ENCODE measurements at places on chromosomes 11 and 22.

- no peak for DNase-seq
These were observed 40.7 kb downstream of the ARHGAP8 start for GRCh38 chr22:44793106-44793505.

DNA sequence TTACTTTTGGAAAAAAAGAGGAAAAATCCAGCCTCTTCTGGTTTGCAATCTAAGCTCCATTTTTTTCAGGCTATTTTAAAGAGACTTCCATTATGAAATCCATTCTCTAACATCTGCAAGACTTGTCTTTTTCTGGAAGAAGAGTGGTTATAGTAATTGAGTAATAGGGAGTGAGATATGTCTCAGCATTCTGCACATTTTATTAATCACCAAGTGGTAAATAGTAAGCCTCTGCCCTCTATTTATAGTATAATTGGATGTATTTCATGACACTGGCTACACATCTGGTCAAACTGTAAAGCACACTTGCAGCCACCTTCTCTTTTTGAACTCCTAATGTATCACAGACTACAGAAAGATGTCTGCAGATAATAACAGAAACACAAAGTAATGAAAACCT, 391.1 kb downstream of the ETS1 start:
- DNase-seq, result no peak

DNA sequence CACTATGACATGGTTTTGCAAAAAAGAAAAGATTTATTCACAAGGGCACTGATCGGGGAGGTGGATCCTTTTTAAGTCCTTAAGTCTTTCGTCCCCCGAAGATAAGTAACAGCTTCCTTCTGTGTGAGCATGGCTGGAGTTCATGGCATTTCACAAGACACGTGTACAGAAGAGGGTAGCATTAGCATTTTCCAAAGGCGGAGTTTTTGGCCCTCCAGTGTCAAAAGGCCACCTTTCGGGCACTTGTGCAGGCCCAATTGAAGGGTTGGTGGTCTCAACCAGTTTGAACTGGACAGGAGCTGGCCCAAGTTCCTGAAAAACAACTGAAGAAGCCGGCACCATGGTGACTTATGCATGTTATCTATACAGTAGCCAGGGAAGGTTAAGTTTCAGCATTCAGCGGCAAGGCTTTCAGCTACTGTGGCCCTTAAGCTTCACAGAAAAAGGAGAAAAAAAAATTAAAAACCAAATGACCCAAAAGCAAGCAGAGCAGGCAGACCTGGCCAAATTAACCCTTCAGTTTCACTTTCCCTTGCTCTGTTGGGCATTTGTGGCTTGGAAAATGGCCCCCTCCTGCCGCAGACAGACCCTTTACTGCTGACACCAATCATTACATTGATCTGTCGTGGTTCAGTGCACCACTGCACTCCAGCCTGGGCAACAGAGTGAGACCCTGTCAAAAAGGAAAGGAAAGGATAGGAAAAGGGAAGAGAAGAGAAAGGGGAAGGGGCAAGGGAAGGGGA, 18.7 kb downstream of the ZNF74 start:
- DNase-seq, result no peak

DNA sequence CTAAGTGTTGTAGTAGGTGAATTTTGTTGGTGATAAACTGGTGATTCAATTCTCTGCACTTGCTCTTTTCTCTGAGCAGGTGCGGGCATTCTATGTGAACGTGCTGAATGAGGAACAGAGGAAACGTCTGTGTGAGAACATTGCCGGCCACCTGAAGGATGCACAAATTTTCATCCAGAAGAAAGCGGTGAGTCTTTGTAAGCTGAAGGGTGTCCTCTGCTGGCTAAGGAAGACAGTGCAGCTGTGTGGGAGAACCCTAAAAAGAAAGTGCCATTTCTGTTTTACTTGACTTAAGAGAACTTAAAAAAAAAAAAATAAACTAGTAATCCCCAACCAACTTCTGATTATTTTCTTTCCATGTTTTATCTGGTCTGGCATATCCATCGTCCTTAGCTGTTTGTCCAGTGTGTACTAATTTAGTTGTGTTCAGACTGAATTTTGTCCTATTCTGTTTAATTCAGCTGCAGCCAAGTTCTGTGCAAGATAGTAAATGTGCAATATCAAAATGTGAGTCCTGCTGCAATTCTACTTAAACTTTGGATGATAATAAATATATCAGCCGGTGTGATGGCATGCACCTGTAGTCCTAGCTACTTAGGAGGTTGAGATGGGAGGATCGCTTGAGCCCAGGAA, 29.6 kb downstream of the CAT start:
- DNase-seq, result no peak

DNA sequence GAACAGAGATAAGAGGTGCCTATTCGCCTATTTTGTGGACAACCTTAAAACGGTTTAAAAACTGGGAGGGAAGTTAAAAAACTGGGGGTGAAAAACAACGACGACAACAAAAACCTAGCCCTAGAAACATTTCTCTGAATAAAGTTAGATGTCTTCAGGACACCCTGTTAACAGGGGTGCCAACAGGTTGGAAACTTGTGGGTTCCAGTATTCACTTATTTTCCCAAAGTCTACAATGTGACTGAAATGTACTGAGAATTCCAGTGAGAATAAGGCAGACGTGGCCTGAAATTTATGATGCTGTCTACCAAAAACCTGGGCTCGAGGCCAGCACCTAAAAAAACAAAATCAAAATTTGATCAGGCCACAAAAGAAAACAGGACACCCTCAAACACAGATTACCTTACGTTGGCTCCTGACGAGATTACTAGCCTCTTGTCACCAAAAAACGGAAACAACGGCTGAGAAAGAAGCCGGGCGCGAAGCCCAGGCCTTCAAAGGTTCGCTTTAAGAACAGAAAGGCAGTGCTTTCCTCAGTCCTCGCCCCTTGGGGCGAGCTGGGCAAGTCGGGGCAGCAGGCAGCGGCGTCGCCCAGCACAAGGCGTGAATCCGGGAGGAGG, 906 bp downstream of the CCDC90B start:
- no peak for DNase-seq

DNA sequence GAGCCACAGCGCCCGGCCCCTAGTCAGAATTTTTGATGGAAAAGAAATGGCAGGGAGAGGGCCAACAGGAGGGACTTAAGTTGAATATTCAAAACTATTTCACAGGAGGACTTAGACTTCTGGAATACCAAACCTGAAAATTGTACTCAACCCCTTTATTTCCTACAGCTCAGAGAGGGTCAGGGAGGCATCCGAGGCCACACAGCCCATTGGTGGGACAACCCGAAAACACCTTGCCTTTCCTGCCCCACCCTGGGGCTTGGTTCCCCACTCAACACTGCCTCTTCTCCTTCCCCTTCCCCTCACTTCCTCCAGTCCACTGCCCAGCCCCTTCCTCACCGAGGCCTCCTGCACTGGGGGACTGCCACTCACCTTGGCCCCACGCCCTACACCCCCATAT, 1.4 kb downstream of the NAALADL1 start:
- no peak for DNase-seq

GRCh38 chr11:111603611-111604130, 1.4 kb downstream of the SIK2 start:
- DNase-seq, result no peak

GRCh38 chr11:91921974-91922373, 302.6 kb upstream of the FAT3 start:
- no peak for DNase-seq

GRCh38 chr22:40624770-40625169, 11.7 kb downstream of the MRTFA start:
- DNase-seq, result no peak

DNA sequence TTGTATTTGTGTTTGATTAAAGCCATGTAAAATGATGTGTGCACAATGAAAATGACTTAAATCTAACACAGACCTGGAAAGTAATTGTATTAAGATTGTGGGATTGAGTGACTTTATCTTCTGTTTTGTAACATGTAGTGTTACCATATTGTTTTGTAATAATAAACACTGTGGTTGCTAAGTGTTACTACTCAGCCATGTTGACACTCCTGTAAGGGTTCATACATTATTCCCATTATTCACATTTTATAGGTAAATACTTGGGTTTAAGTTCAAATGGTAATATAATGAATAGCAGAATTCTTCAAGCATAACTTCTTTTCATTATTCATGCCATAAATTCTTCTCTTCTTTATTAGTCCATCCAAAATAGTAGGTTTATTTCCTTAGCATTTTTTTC, 69.0 kb downstream of the ZC3H12C start:
- no peak for DNase-seq

DNA sequence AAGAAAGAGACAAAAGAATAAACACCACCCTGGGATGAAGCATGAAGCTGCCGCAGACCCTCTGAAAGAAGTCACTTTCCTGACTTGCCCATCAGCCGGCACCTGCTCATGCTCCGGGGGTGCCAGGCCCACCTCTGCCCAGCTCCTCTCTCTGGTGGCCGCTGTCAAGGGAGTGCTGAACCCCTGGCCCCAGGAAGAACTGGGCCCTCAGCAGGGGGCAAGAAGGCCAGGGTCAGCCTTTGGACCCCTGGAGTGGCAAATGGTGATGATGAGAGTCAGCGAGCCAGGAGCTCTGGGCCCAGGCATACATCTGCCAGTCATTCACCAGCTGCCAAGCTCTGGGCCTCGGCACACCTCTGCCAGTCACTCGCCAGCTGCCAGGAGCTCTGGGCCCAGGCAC, 17.4 kb downstream of the TTLL8 start:
- DNase-seq, result no peak

GRCh38 chr11:128707681-128708080, 13.8 kb downstream of the FLI1 start:
- no peak for DNase-seq

GRCh38 chr11:112172362-112172994, 2.8 kb upstream of the BCO2 start:
- DNase-seq, result no peak

Measured in hypothalamus (tissue), 51 donors.